Natural killer cell (primary cell): ENCODE measurements at places on chromosomes 5 and 9. TPM values are rescaled to one million over a fixed set of nuclear protein-coding genes. Genes with fewer than 3 reads are reported as not detected.

Gene CTSV
- total RNA-seq, result not detected

Gene SPINK7
- not detected for total RNA-seq

DNA sequence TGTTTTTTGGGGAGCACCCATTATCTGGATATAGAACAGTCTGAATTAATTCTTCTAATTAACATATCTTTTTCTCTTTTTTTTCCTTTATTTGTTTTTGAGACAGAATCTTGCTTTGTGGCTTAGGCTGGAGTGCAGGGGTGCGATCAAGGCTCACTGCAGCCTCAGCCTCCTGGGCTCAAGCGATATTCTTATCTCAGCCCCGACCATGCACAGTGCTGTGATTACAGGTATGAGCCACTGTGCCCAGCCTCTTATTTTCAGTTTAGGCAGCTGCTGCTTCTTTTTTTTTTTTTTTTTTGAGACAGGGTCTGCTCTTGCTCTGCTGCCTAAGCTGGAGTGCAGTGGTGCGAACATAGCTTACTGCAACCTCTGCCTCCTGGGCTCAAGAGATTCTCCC is 20.2 kb downstream of the UBE2R2 start:
- no peak for DNase-seq

Gene NAIF1
- total RNA-seq, result 12.6 TPM

Gene IFNA2
- not detected for total RNA-seq

Gene TOR1A
- 36.4 TPM for total RNA-seq

DNA sequence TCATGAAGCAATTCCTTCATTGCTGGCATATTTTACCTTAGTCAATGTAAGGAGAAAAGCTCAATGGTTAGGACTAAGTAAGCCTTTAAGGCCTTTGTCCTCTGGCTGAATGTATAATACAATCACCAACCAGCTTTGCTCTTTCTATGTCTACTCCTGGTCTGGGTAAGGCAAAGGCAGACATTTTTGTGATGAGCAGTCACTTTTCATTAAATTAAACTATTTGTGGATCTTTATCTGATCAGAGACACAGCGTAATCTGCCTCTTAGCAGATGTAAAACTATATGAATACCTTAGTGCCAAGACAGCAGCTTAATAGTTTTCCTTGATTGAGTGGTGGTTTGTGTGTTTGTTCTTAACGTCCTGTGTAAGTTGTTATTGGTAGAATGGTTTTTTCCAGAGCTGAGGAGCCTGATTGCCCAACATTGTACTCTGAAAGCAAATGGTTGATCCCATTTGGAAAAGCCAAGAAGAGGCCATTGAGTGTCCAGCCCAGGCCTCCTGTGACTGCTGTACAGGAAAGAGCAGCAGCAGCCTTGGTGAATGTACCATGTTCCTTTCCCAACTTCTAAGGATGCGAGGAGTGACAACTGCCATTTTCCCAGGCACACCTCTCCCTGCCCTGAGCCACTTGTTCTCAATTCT is 16.5 kb upstream of the CXXC5 start:
- DNase-seq, result no peak

Gene TCF7
- total RNA-seq, result 203 TPM

Gene CDH6
- not detected for total RNA-seq

DNA sequence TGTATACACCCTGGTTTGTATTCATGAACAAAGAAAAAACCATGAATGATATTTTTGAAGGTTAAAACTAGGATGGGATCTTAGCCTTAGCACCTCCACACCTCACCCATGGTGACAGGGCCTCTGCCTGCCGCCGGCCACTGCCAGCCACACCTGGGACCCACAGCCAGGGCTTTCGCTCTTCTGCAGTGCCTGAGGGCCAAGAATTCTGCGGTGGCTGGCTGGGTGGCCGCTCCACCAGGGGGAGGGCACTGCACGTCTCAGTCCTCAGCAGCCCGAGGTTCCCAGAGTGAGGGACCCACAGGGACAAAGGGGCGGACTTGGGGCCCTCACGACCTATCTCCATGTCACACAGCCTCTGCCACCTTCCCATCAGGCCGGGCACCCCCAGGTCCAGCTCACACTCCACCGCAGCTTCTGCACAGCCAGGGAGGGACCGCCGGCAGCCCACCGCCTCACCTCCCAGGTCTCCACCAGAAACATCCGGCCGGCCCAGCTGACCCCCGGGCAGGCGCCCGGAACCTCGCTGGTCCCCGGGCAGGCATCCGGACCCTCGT is 6.9 kb downstream of the EXD3 start:
- DNase-seq, result no peak

GRCh38 chr5:98341038-98342032 is 432.1 kb upstream of the RGMB start:
- no peak for DNase-seq

- DNase-seq, result no peak
Measured at GRCh38 chr5:171600741-171601265, 181.4 kb downstream of the FGF18 start.
